ENCODE measurements at places on chromosomes 16 and 17.

DNA sequence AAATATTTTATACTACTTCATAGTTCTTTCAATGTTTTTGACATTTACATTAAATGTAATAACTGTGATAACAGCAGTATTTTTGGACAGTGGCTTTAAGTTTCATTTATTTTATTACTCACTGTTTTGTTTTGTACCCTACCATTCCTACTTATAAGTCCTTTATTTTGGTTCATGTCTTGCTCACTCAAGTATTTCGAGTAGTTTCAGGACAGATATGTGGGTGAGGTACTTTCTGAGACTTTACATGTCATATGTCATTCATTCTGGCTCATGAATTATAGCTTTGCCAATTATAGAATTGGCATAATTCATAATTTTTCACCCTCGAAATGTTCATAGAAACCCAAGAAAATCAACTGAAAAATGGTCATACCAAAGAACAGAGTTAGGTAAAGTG lies 44.4 kb downstream of the PIK3R5 start:
- DNase-seq, result no peak

DNA sequence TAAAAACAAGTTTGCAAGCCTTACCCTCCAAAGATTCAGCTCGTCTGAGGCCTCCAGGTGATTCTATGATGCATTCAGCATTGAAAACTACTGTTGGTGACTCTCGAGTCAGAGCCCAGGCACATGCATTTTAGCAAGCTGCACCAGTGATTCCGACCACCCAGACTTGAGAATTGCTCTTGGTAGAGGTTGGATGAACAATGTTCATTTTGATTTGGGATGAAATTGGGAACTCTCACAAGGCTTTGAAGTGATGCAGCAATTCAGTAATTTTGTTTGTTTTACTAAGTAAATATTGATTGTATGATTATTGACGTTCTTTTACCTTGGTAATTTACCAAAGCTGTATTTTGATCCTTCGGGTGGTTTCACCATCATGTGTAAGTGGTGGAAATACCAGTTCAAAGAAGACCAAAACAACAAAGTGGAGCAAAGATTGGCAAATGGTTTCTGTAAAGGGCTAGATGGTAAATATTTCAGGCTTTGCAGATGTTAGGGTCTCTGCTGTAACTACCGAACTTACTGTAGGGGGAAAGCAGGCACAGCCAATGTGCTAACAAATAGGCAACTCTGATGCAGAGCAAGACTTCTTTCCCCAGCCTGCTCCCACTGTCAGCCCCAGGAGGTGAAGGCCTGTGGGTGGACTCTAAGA lies 11.8 kb downstream of the ALDH3A2 start:
- DNase-seq, result no peak

- DNase-seq, result no peak
Measured at GRCh38 chr17:39665642-39666224, 584 bp downstream of the TCAP start.

DNA sequence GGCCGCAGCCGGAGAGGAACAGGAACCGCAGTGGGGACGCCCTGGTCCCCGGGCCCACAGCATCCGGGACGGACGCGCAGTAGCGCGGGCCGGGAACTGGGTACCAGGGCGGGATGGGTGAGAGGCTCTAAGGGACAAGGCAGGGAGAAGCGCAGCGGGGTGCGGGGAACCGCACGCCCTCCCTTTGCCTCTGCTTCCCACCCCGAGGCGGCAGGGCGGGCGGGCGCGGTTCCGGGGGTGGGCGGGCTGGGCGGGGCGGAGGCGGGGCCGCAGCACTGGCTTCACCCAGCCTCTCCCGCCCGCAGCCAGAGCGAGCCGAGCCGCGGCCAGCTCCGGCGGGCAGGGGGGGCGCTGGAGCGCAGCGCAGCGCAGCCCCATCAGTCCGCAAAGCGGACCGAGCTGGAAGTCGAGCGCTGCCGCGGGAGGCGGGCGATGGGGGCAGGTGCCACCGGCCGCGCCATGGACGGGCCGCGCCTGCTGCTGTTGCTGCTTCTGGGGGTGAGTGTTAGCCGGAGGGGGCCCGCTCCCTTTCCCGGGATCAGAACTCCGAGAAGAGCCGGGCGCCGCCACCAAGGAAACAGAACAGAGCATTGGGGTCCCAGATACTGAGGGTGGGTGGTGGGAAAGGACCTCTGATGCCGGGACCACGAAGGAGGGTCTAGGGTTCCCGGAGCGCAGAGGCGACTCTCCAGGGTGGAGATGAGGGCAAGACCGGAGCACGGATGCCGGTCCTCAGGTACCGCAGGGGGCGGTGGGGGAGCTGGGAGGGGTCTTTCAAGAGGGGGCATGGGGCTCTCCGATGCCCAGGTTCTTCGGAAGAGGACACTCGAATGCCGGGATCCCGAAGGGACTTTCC lies at the start of gene NGFR:
Gene NGFR (plus strand): TSS at position 308 of the 856 bp plus-strand sequence. CDS start 125 bp downstream, at position 433.
- peak; percentile 81 for DNase-seq

DNA sequence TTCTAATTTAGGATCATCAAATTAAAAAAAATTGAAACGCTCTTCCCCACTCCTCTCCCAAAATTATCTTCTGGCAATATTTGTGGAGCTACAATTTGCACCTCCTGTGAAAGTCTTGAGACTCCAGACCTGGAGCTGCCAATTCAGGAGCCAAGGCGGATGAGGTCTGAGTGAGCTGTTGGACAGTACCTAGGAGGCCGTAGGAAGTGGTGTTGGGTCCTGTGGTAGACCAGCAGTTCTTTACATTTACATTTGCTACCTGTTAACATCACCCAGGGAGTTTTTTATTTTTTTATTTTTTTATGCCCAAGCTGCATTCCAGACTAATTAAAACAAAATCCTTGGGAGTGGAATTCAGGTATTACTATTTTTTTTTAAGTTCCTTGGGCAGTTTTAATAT lies 271.0 kb downstream of the PHKB start:
- DNase-seq, result no peak

DNA sequence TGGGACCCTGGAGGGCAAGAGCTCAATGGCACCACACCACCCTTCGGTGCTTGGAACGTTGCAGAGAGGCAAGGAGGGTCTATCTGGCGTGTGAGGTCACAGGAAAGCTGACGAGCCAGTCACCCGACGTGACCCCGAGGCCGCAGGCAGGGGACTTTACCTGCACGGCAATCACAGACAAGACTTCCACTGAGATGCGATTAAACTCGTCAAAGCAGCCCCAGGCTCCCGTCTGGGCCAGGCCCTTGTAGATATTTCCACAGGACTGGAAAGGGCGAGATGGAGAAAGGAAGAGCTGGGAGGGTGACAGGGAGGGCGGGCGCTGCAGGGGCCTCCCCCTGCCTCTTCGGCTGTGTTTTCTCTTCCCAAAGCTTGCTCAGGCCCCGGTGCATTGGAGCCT lies 78.3 kb downstream of the DNAH17 start:
- DNase-seq, result no peak

GRCh38 chr16:10683170-10683569 lies 11.6 kb downstream of the TEKT5 start:
- DNase-seq, result no peak

GRCh38 chr16:55292491-55292890 lies 31.5 kb upstream of the IRX6 start:
- DNase-seq, result no peak

DNA sequence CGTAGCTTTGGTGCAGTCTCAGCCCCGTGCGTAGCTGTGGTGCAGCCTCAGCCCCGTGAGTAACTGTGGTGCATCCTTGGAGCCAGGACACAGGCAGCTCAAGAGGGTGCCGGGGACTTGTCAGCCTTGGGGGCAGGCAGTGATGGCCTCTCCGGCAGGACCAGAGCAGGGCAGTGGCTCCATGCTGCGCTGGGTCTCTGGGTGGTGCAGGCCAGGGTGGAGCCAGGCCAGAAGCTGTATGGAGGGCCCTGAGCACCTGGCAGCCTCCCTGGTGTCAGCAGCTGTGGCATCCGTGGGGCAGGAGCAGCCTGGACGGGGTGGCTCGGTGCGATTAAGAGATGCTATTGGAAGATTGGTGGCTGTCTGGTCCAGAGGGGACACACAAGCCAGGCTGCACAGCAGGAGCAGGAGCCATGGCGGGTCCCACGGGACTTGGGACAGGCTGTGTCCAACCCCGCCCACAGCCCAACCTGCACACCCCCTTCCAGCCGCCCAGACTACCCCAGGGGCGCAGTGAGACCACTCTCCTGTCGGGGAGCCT lies 28.3 kb upstream of the CDH15 start:
- no peak for DNase-seq

DNA sequence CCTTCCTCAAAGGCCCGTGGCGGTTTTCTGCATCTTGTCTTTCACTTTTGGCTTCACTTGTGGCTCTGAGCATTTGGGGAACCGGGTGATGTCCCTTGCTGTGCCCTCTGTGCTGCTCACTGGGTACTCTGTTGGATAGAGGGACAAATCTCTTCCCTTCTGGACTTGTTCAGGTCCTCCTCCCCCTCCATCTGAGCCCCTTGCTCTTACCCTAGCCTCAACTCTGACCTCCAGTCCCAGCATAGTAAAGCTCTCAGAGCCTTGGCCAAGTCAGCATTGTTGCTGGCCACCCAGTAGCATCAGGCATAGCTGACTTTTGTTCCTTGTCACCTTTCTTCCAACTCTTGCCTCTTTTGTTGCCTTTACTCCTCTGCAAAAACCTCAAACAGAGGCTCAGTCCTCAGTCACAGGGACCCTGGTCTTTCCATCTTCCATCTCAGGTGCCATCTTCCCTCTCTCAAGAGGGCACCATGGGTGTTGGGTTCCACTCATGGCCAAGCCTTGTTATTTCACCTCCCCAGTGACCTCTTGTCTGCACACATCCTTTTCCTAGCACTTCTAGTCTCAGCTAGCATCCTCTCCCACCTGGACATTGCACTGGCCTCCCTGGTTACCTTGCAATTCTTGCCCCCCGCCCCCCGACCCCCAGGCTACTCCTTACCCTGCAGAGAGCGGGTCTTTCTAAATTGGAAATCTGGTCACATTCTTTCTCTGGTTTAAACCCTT lies 393 bp upstream of the PSMB10 start:
- DNase-seq, result peak; percentile 87

DNA sequence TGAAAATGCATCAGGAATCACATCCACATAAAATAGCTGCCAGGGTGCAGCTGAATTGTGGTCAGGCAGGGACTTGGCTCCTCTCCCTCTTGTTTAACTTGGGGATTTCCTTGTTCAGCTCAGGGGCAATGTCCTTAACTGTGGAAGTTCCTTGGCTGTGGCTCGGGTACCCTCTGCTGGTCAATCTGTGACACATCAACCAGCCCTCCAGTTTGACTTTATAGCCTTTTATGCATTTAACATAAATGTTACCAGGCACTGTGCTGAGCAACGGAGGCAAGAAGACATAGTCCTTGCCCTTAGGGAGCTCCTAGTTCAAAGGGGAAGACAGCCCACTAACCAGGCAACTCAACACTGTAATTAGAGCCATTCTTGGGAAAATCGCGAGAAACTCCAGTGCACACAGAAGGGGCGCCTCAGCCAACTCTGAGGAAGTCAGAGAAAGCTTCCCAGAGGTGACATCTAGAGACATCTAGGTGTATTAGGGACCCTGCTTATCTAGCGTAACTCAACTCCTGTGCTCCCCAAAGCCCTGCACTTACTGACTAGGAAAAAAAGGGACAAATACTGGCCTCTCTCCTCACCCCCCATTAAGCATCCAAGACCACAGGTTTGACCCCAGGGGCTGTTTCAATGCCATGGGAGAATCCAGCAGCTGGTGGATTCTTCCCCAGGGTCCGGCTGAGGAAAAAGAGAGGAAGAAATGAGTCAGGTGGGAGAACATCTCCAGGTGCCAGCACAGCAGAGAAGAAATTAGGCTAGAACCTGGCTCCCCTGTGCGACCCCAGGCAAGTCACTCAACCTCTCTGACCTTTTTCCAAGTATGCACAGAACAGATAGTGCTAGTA lies 17.3 kb upstream of the EEF2K start:
- peak; percentile 68 for DNase-seq

GRCh38 chr16:55478827-55479429 lies at the start of gene MMP2:
TSS of gene MMP2 (plus strand) at chr16:55479198. CDS start at chr16:55479480, 282 bp downstream.
- no peak for DNase-seq

DNA sequence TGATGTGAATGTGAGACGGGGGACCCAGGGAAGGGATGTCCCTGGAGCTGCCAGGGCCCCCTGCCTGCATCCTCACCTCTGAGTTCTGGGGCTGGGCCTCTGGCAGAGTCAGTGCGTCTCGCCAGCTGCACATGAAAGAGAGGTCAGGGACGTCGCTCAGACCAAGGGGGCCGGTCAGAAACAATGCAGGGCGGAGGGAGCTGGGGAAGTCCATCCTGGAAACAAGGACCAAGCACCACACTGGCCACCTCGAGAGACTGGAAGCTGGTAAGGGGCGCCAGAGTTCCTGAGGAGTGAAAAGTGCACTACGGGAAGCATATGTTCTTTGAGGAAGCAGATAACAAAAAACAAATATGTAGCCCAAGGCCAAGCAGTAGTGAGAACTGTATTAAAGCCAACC lies 2.1 kb downstream of the TAF1C start:
- no peak for DNase-seq

DNA sequence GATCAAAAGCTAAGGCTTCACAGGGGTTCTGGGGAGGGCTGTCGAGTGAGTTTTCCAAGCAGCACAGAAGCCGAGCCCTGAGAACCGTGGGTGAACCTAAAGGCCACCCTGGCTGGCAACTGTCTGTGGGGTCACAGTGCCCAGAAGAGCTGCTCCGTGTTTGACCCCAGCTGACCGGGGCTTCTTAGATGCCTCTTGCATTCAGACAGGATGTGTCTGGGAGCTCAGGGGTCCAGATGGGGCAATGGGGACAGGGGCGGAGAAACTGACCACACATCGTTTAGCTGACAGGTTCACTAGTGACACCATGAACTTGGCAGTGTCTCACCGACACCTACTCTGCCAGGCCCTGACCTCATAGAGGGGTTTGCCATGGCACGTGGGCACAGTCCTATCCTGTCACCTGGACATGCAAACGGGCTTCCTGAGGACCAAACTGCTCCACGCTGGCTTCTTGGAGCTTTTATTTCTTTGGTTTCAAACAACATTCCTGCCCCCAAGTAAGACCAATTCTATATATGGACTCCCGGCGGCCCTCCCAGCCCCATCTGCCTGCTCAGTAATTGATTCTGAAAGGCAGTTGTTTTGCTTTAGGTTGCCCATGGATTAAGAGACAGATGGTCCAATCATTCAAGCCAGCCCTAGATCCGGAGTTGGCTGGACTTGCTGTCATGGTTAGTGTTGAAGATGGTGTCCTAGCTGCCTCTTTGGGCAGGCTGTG lies 22.2 kb downstream of the WSCD1 start:
- DNase-seq, result no peak

DNA sequence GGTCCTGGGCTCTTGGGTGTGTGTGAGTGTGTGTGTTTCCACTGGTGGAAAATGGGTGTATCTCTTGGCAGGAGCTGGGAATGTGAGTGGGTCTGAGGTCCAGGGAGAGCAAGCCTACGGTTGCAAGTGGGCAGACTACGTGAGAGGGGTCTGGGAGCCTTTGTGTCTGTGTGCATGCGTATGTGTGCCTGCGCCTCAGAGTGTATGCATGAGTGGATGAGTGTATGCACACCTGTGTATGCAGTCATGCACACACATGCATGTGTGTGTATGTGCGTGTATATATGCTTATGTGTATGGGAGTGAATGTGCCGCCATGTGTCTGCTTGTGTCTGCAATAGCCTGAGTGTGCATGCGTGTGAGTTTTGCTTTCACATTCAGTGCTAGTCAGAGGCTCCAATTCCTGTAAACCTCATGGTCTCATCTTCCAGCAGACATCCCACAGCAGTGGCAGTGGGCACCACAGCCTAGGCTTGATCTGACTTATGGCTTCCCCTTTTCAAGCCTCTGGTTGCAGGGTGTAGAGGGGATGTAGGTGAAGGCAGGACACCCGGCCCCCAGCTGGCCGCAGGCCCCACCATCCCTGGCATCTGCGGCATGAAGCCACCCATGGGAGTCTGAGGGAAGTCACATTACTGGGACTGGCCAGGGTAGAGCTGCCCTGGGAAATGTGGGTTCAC lies 19.7 kb upstream of the RMI2 start:
- DNase-seq, result peak; percentile 80

- DNase-seq, result no peak
Measured at GRCh38 chr17:47686664-47687327, 7.2 kb upstream of the TBKBP1 start.
